CMK (cell line): ENCODE measurements at places on chromosomes 5 and 9.

DNA sequence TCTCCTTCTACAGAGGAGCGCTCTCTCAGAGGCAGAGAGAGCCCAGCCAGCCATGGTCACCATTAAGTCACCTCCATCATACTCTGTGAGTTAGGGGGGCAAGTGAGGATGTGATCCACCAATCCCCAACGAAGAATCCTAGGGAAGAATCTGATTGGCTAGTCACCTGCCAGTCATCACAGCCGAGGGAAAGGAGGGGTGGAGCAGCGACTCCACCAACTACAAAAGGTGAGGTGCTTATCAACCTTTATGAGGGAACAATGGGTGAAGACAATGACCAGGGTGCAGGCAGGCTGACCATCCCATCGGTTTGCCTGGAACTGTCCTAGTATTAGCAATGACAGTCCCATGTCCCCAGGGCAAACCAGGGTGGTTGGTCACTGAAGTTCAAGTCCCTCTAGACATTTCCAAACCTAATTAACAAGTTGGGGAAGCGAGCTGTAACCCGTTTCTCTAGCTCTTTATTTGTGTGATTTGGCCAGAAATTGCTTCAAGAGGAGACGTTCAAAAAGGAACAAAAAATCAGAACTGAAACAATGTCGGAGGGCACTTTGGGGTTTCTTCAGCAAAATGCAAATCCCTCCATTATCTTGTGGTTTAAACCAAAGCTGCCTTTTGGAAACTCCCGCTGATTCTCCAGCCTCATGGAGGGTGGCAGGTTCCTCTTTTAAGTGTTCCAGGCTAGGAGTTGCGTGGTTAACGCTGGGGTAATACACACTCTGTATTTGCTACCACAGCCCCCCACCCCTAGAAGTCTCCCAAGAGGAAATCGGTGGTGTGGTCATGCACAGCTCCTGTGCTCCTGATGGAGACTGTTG, 18.8 kb upstream of the FCN1 start:
- DNase-seq = no peak

GRCh38 chr9:120770931-120771330, 22.3 kb downstream of the FBXW2 start:
- DNase-seq = no peak

DNA sequence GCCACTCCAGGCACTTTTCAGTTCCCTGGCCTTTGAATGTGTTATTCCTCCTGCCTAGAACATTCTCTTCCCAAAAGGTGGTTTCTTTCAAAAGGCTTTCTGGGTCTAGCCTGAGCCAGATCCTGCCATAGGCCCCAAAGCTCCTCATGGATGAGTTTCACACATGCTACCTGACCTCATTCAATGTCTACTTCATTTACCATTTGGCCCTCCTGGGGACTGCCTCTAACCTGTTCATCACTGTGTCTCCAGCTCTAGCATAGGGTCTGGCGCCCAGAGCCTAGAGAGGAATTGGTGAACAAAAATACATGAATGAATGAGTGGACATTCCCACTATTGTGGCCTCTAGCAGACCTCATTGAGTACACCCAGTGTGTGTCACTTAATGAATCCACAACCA, 5.4 kb upstream of the P4HA2 start:
- DNase-seq = no peak

DNA sequence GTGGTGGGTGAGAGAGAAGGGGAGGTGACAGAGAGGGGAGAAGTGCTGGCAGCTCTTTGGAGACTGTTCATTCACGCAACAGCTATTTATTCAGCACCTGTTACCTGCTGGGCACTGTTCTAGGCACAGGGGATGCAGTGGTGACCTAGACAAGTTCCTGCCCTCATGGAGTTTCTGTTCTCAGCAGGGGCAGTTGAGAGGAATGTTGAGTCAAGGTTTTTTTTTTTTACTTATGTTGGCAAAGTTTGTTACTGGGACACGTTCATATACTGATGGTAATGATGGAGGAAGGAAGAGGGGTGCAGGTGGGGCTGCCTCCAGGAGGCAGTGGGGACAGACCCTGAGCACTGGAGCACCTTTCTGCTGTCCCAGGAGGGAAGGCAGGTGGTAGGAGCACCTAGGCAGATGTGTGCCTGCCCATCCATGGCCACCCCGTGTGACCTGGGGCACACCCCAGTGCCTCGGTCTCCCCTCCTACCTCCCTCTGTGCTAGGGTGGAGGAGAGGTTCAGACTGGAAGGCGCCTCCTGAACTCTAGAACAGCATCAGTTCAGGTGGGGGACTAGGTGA, 49.4 kb upstream of the SLC25A51 start:
- DNase-seq = no peak

DNA sequence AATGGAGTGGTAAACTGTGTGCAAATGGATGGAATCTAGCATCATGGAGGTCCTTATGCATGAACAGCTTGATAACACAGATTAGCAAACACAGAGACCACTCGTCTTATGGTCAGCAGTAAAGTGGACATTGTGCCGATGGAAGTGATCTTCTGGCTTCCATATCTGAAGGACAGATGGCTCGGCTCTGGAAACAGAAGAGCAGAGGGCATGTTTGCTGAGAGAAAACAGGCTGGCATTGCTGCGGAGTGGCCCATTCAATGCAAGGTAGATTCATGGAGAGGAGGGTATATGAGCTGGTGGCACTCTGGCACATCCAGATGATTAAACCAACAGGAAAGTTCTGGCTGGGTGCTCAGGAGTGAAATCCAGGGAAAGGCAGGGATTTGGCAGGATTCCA, 513.2 kb downstream of the DIRAS2 start:
- no peak for DNase-seq

DNA sequence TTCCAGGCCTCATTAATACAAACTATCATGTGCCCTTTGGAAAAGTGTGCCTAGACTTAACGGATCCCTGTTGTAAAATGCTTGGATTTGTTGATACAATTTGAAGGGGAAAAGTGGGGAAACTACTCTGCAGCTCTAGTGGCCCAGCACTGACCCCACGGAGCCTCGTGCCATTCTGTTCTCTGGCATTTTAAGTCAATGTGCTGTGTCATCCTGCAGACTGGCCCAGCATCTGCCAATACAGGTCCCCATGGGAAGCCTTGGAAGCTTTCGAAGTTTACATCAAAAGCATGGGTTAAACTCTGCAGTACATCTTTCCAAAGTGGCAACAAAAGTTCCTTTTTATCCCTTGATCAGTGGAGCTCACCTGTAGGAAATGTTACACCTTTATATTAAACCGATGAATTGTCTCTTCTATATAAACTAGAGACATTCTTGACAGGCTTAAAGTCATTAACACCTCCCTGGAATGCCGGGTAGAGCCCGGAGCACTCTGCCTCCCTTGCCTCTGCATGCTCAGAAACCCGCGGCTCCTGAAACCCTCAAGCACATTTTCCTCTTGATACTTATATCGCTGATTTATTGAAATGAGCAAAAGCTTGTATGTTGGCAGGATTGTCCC, 596.0 kb upstream of the ADAMTS16 start:
- DNase-seq = no peak

DNA sequence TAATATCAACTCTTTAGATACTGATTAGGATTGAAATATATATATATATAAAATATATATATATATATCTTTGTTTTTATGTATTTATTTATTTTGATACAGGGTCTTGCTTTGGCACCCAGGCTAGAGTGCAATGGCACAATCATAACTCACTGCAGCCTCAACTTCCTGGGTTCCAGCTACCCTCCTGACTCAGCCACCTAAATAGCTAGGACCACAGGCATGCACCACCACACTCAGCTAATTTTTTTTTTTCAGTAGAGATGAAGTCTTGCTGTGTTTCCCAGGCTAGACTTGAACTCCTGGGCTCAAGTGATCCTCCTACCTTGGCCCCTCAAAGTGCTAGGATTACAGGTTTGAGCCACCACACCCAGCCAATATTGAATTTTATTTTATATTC, 20.6 kb upstream of the CDH6 start:
- DNase-seq = no peak

GRCh38 chr5:135040333-135041144, 6.5 kb upstream of the PITX1 start:
- DNase-seq = no peak

- DNase-seq = no peak
Measured at GRCh38 chr5:151085517-151086041, 4.7 kb upstream of the TNIP1 start.

DNA sequence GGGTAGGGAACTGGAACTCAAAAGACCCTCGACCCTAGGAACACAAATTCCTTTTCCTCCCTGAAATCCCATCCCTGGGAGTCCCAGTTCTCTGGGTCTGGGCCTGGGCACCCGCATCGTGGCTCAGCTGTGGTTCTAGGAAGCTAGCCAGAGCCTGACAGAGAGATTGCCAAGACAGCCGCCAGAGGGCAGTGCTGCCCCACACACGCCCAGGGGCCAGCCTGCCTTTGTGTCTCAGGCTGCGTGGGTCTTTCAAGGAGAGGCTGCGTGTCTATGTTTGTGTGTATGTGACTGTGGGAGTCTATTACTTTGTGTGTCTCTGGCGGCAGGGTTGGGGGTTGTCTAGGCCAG, 32.0 kb upstream of the TTLL11 start:
- peak; percentile 49 for DNase-seq

- no peak for DNase-seq
Measured at GRCh38 chr5:10534561-10535530, 29.0 kb upstream of the ANKRD33B start.

GRCh38 chr5:79983618-79984017, 7.4 kb downstream of the MTX3 start:
- DNase-seq = no peak

DNA sequence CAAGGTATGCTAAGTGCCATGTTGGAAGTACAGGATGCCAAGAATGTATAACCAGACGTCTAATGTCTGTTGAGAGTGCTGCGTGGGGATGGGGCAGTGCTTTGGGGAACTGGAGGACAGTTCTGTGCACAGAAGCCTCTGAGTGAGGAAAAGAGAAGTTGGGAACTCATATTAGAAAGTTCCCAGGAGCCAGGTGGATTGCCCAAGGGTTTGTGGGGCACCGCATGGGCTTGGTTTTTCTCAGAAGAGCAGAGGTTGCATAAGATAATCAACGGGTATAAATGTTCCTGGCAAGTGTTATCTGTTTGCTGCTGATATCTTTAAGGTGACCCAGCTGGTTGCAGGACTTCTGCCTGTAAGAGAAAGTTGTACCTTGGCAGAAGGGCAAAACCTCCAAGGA, 13.1 kb downstream of the HRH2 start:
- no peak for DNase-seq

GRCh38 chr9:19630760-19631159, 158.1 kb downstream of the SLC24A2 start:
- DNase-seq = no peak

DNA sequence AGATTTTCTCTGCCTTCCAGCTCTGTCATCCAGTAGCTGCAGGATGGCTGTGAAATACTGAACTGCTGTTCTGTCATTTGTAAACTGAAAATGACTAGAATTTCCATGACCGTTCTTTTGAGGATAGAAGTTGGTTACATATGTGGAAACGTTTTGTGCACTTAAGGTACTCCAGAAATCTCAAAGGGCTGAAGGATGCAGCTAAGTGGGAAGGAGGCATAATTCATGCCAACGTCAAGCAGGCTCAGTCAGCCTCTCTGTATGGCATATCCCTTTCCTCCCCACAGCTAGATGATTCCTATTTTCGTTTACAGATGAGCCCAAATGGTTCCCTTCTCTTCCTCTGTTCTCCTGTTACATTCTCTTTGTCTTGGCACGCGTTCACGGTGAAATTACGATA, 257.6 kb downstream of the FBXL7 start:
- DNase-seq = no peak

DNA sequence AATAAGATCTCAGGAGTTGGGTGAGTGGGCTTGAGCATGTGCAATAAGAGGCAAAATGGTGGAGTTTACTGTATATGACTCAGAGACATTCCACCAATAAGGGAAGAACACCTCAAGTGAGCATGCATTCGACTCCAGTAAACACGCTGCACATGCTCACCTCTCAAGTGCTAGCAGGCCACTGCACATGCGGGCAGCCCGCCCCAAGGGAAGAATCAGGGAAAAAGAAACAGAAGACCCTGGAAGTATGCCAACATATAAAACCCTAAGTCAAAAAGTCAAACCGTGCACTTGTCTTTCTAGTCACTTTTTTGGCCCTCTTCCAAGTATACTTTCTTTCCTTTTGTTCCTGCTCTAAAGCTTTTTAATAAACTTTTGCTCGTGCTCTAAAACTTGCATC, 245.3 kb upstream of the RASA1 start:
- no peak for DNase-seq

GRCh38 chr5:35436400-35437057, 181.1 kb upstream of the SPEF2 start:
- DNase-seq = peak; percentile 5

- DNase-seq = no peak
Measured at GRCh38 chr5:145407300-145408047, 427.7 kb downstream of the PRELID2 start.

DNA sequence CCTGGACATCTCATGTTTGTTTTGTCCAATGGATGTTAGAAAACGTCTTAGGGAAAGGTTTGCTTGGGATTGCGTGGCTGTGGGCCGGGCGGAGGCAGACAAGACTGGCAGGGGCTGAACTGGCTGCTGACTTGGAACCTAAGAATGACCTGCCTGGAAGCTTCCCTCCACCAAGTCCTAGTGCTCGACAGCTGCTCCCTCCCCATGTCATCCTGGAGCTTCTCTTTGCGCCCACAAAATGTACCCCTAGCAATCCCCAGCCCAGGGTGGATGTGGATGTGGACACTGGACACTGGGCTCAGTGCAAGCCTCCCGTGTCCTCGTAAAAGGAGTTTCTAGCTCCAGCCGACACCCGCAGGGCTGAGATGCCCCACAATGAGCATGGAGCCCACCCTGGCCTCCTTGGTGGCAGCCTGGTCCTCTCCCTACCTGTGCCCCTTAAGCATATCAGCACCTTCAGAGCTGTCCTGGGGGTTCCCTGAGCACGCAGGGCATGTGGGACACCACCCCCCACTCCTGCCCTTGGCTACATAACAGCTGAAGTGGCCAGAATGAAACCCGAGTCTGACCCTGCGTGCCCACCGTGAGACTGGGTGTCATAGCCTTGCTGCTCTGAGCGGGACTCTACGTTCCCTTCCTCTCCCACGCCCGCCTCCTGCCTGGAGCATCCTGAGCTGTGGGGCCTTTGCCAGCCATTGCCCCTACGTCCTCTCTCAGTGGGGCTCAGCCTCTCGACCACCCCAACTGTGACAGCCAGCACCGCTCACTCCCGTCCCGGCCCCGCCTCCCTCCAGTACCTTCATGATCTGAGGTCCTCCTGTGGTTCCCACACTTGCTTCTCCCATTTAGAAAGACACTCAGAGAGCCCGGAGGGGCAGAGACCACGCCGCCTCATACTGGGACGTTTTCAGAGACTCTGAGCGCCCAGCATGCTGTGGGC, 180.8 kb downstream of the ROR2 start:
- no peak for DNase-seq
